Mesothelial cell of epicardium (in vitro differentiated cells): ENCODE measurements at places on chromosomes 1 and 21. TPM values are rescaled to one million over a fixed set of nuclear protein-coding genes. Genes with fewer than 3 reads are reported as not detected.

- H3K27me3 ChIP-seq, result peaks cover 3% of the 10 kb centered on the region
- H3K36me3 ChIP-seq, result no peaks in the 10 kb centered on the region
- peak within 1 kb of the TSS; percentile 98 for H3K27ac ChIP-seq
- peak within 1 kb of the TSS; percentile 77 for H3K4me3 ChIP-seq
- peaks cover 33% of the 10 kb centered on the region for H3K4me1 ChIP-seq
Measured at GRCh38 chr1:43269627-43270375, at the start of gene TMEM125. TSS of gene TMEM125 (plus strand) at chr1:43269983. CDS start at chr1:43272723, 2,740 bp downstream.

GRCh38 chr1:237258871-237259270 lies 216.9 kb downstream of the RYR2 start:
- no peak overlapping the region for H3K4me3 ChIP-seq
- H3K27me3 ChIP-seq, result no peaks in the 10 kb centered on the region
- no peaks in the 10 kb centered on the region for H3K36me3 ChIP-seq
- peaks cover 19% of the 10 kb centered on the region for H3K4me1 ChIP-seq

DNA sequence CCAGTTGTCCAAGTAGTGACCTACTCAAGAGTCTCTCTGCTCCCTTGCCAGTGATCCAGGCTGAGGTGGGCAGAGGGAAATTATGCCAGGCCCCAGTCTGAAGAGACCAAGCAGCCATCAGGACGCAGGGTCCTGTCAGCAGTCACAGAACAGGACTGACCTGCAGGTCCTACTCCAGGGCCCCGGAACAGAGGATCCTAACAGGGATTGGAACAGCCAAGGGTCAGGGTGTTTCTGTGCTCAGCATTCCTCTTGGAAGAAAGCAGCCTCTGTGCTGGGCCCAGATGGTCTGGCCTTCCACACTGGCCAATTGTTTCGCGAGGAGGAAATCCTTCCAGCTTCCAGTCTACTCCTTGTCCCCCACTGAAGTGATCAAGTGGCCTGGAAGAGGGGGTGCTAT lies 41.6 kb upstream of the USP1 start:
- DNase-seq, result no peak
- no peak overlapping the region for H3K27ac ChIP-seq
- no peaks in the 10 kb centered on the region for H3K36me3 ChIP-seq
- H3K4me1 ChIP-seq, result peaks cover 10% of the 10 kb centered on the region

DNA sequence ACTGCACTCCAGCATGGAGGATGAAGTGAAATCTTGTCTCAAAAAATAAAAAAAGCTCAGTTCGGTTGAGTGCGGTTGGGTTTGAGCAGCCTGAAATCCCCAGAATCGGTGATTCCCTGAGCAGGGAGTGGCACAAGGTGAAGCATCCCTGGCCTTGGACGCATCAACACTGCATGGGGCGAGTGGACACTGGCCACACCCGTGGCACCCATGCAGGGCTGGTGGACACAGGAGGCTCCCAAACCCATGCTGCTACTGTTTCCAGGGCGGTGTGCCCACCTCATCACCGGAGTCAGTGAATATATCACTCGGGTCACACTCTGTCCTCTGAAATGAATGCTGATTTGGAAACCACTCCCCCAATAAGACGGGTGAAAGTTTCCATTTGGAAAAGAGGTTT lies 53.4 kb upstream of the ACTRT2 start:
- H3K4me3 ChIP-seq, result no peak overlapping the region
- peaks cover 3% of the 10 kb centered on the region for H3K36me3 ChIP-seq
- no peaks in the 10 kb centered on the region for H3K4me1 ChIP-seq
- no peaks in the 10 kb centered on the region for H3K27me3 ChIP-seq
- no peak for DNase-seq

DNA sequence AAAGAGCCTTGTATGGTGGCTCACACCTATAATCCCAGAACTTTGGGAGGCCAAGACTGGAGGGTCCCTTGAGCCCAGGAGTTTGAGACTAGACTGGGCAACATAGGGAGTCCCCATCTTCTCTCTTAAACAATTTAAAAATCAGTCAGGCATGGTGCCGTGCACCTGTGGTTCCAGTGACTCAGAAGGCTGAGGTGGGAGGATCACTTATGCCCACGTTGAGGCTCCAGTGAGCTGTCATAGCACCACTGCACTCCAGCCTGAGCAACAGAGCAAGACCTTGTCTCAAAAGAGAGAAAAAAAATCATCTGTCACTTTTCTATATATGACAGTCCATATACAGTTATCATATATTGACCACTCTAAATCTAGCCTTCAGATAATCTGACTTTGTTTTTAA lies 658.3 kb downstream of the LTN1 start:
- peaks cover 54% of the 10 kb centered on the region for H3K4me1 ChIP-seq
- peaks cover 15% of the 10 kb centered on the region for H3K36me3 ChIP-seq
- no peak overlapping the region for H3K4me3 ChIP-seq
- no peak for DNase-seq

The CCDC28B gene
- total RNA-seq, result 21.6 to 24.9 TPM (median 24.6 TPM) in 3 replicates

GRCh38 chr21:38806153-38806941 lies 618 bp downstream of the ETS2 start:
- peak overlapping the region; percentile 87 for H3K4me3 ChIP-seq
- no peaks in the 10 kb centered on the region for H3K27me3 ChIP-seq
- H3K36me3 ChIP-seq, result peaks cover 11% of the 10 kb centered on the region
- peak; percentile 56 for DNase-seq
- H3K4me1 ChIP-seq, result peaks cover 51% of the 10 kb centered on the region

The LAD1 gene
- total RNA-seq, result 17.6 to 23.0 TPM (median 20.7 TPM) in 3 replicates

The PRKAA2 gene
- total RNA-seq, result 5.3 to 5.7 TPM (median 5.6 TPM) in 3 replicates

DNA sequence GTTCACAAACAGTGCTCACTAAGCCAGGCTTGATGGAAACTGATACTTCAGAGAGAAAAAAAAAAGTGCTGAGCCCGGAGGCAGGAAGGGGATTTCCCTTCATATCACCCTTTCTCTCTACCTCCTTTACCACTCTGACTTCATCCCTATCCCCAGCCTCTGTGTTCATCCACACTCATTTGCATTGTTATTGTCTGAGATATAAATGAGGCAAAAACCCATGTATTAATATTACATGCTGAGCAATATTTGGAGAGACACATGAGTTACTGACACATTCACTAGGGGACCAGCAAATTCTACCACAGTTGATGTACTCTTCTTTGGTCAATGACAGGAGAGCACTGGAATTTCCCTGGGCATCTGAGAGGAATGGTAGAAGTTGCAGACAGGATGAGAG lies 175.8 kb downstream of the TNFSF18 start:
- DNase-seq, result no peak
- H3K4me1 ChIP-seq, result no peaks in the 10 kb centered on the region
- H3K27ac ChIP-seq, result no peak overlapping the region

DNA sequence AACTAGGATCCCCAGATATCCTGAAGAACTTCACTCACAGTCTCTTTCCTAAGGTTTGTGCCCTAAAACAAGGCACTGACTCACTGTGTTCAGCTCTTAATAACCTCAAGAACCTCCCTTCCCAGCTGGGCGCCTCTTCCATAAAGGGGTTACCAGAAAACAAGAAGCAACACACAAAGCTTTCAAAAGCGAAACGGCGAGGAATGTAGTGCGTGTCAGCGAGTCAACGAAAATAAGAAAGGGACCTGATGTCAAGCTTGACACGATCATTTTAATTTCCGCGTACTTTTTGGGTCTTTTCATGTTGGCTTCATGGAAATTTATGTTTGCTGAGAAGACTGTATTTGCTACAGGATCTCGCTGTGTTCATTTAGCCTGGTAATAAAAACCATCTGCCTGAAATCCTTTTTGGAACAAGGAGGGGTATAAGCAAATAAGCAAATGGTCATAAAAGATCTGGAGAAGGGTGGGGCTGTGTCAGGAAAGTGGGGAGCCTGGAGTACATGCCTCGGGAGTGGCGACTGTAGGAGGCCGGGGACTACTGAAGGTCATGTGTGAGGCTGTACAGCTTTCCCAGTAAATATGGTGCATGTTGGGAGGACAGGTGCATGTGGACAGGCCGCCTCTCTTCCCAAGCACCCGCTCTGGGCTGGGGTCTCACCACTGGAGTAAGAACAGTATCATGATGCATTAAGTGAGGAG lies 11.4 kb upstream of the CLDN14 start:
- H3K36me3 ChIP-seq, result no peaks in the 10 kb centered on the region
- no peaks in the 10 kb centered on the region for H3K4me1 ChIP-seq
- no peak for DNase-seq
- H3K27me3 ChIP-seq, result peaks cover 42% of the 10 kb centered on the region
- no peak overlapping the region for H3K4me3 ChIP-seq

DNA sequence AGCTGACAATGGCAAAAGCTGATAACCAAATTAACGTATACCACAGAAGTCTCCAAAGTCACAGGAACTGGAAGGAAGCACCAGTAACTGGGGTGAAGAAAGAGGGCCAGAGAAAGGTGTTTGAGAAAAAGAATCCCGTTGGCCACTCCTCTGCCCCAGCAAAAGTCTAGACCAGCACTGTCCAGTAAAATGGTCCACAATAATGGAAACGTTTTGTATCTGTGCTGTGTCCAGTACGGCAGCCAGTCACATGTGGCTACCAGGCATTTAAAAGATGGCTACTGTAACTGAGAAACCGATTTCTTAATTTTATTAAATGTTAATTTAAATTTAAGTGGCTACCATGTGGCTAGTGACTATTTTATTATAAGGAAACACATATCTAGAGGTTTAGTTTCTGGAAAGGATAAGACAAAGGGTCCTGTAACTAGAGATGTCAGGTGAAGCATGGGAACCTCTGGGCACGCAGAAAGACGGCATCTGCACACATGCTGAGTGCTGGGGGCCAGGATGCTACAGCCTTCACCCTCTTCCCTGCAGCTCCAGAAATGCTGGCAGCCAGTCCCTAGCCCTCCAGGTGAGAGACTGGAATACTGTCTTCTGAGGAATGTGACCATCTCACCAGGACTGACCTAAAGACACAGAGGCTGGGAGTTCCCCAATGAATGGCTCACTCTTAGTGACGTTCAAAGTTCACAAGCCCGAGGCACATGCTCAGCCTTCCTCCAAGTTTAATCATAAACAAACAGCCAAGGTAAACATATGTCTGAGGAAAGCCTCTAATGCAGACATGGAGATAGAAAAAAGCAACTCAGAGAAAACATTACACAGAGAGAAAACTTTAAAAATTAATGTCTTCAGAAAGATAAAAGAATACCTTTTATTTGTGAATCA lies 50.7 kb downstream of the JAK1 start:
- no peak overlapping the region for H3K27ac ChIP-seq
- H3K4me3 ChIP-seq, result no peak overlapping the region
- no peak for DNase-seq

GRCh38 chr1:232805269-232806185 lies at the start of gene MAP10:
TSS of gene MAP10 (plus strand) at chr1:232805416. CDS start at chr1:232805450, 34 bp downstream.
- no peaks in the 10 kb centered on the region for H3K27me3 ChIP-seq
- peak; percentile 45 for DNase-seq
- H3K27ac ChIP-seq, result no peak within 1 kb of the TSS
- peaks cover 4% of the 10 kb centered on the region for H3K4me1 ChIP-seq
- H3K36me3 ChIP-seq, result peaks cover 5% of the 10 kb centered on the region
- H3K4me3 ChIP-seq, result peak within 1 kb of the TSS; percentile 70

GRCh38 chr1:47210666-47211065 lies 20.8 kb upstream of the PDZK1IP1 start:
- no peak for DNase-seq
- H3K27me3 ChIP-seq, result peaks cover 45% of the 10 kb centered on the region
- no peak overlapping the region for H3K4me3 ChIP-seq
- no peaks in the 10 kb centered on the region for H3K36me3 ChIP-seq
